Activated CD4-positive, alpha-beta T cell treated with anti-CD3 and anti-CD28 coated beads, Interleukin-2, amount 10 ng/mL, durations not matched to agents 7 days and 5 days (primary cell): ENCODE measurements at places on chromosomes 11 and 22.

- H3K27ac ChIP-seq, result no peak overlapping the region
- H3K4me3 ChIP-seq, result no peak overlapping the region
- no peaks in the 10 kb centered on the region for H3K36me3 ChIP-seq
Measured at GRCh38 chr11:125207866-125208425, 43.4 kb downstream of the PKNOX2 start.

DNA sequence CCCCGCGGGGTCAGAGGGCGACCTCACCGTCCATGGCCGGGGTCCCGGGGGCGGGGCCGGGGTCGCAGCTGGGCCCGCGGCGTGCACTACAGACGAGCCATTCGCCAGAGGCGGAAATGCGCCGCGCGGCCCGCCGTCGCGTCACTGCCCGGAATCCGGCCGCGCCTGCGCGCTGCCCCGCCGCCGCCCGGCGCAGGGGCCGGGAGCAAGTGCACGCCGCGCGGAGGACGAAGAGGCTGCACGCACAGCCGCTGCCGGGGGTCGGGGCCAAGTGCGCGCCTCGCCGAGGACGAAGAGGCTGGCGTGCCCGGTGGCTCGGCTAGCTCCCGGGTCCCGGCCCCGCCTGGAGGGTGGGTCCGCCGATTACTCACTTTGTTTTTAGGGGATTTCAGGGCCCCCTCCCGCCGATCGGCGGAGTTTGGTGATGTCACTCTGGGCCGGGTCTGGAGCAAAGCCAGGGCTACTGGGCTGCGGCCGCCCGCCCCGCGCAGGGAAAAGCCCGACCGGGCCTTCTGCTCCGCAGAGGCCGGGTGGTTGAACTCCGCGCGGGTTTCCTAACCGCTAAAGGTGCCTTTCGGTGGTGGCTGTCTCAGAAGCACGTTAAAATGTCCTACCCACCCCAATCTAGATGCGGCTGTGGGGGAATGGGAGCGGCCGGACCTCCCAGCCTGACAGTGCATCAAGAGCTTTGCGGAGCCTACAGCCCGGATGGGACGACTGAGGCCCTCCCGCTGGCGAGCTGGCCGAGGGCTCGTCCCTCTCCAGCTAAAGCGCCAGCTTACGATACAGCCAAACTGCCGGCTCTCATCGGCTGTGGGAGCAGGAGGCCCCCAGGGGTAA, at the start of gene RELA:
RELA (minus strand) TSS at position 118 of the 840 bp plus-strand sequence; CDS start at position 34, 84 bp downstream.
- peak; percentile 88 for DNase-seq
- H3K36me3 ChIP-seq, result peaks cover 29% of the 10 kb centered on the region
- H3K27ac ChIP-seq, result peak within 1 kb of the TSS; percentile 91
- peaks cover 38% of the 10 kb centered on the region for H3K4me1 ChIP-seq
- H3K4me3 ChIP-seq, result peak within 1 kb of the TSS; percentile 83

GRCh38 chr22:45923835-45924234, 53.1 kb downstream of the WNT7B start:
- H3K27me3 ChIP-seq, result no peaks in the 10 kb centered on the region
- no peak overlapping the region for H3K4me3 ChIP-seq
- DNase-seq, result no peak
- no peaks in the 10 kb centered on the region for H3K4me1 ChIP-seq

DNA sequence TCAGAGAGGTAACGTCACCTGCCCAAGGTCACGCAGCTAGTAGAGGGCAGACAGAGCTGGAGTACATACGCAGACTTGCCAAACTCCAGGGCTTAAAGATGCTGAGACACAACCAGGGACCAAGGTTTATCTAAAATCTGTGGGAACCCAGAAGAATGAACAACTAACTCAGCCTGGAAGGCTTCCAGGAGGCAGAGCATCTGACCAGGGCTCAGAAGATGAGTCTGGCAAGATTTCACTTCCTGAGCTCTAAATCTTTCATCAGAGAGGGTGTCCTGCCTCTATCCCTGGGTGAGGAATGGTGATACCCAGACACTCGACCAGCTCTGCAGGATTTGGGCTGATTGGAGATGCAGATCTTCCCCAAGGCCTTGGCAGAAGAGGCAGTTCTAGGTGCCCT, 9.1 kb downstream of the GAL3ST1 start:
- DNase-seq, result no peak
- H3K4me3 ChIP-seq, result no peak overlapping the region
- H3K27ac ChIP-seq, result no peak overlapping the region
- H3K4me1 ChIP-seq, result no peaks in the 10 kb centered on the region

DNA sequence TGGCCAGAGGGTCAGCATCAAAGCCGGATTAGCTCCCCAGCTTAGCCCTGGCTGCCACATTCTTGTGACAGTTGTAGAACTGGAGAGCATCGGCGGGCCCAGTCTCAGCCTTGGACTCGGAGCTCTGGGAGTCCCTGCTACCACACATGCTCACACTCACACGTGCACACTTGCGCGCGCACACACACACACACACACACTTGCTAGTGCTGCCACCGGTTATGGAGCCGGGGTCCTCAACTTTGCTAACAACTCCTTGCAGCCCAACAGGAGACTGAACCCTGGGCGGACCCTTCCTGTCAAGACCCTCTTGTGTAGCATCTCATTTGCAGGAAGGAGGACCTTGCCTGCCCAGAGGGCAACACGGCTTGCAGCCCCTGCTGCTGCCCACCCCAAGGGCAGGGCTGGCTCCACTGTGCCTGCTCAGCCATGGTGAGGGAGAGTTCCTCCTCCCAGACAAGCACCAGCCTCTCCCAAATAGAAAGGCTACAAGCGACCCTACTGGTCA, 107.6 kb downstream of the WNT7B start:
- H3K27ac ChIP-seq, result no peak overlapping the region
- no peaks in the 10 kb centered on the region for H3K36me3 ChIP-seq
- no peak overlapping the region for H3K4me3 ChIP-seq
- peaks cover 2% of the 10 kb centered on the region for H3K4me1 ChIP-seq

DNA sequence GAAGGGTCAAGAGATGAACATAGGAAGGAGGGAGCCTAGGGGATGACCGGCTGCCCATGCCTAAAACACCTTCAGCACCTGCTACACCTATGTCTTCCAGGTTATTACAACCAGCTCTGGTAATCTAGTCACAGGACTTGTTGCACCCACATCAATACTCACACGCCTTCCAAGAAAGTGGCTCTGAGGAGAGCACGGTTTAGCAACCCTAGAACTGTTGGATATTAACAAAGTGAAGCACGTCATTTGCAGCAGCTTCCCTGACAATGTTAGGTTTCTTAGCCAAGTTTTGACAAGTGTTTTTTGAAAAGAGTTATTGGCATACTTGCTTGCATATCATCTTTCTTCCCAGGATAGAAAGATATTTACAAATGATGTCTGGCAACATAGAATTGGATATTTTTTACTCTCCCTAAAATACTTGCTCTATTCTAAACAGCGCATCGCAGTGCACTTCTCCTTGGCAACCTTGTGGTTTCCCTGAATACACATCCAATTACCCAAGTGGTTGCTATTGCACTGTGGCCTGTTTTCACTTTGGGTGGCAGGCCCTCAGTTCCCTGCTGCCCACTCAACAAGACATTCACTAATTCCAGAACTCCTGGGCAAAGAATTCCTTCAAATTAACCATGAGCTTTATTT, 94.3 kb upstream of the ARHGAP42 start:
- DNase-seq, result no peak
- H3K4me1 ChIP-seq, result no peaks in the 10 kb centered on the region
- H3K4me3 ChIP-seq, result no peak overlapping the region
- H3K27ac ChIP-seq, result no peak overlapping the region
- H3K36me3 ChIP-seq, result no peaks in the 10 kb centered on the region

DNA sequence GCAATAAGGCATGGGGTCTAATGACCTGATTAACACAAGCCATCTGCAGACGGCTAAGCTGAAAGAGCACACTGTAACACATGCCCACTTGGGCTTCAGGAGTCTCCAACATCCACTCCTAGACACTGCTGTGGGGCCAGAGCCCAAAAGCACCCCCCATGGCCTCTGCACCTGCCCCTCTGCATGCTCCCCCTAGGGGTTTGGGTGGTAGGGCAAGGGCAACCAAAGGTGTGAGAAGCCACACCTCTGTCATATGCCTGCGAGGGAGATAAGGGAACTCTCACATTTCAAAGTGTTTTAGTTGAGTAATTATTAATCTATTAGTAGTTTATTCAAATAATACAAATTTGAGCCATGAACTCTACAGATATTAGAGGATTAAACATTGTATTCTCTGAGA, 30.8 kb downstream of the CTSC start:
- no peak for DNase-seq
- peaks cover 90% of the 10 kb centered on the region for H3K36me3 ChIP-seq
- no peak overlapping the region for H3K4me3 ChIP-seq
- no peak overlapping the region for H3K27ac ChIP-seq
- H3K27me3 ChIP-seq, result no peaks in the 10 kb centered on the region
- peaks cover 34% of the 10 kb centered on the region for H3K4me1 ChIP-seq

DNA sequence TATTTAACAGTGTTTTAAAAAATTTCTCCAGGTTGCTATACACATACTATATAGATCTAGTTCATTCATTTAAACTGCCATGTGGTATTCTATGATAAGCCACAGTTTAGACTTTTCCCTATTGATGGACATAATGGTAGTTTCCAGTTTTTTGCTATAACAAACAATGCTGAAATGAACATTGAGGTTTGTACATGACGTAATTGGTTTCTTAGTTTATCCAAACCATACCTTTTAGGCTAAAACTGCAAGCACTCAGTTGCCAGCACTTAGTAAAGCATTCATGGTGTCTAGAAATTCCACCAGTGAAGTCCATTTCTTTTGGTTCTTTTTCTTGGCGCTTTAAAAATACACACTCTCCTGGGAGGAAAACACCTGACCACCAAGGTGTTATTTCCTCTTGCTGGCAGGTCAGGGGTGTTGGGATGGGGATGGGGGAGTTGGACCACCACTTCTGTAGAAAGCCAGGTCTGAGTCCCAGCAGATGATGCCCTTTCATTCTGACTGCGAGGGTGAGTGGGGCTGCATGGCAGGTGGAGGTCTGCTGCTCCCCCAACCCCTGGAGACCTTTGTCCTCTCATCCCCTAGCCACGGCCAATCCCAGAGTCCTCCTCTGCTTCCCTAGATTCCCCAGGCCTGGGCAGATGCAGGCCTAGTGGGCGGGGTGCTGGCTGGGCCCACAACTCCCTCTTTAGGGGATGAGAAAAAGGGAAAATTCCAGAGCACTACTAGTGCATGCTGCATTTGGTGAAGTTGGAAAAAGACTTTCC, 41.1 kb downstream of the C11orf91 start:
- no peaks in the 10 kb centered on the region for H3K4me1 ChIP-seq
- H3K27me3 ChIP-seq, result peaks cover 3% of the 10 kb centered on the region
- no peak overlapping the region for H3K27ac ChIP-seq
- no peaks in the 10 kb centered on the region for H3K36me3 ChIP-seq
- no peak for DNase-seq

DNA sequence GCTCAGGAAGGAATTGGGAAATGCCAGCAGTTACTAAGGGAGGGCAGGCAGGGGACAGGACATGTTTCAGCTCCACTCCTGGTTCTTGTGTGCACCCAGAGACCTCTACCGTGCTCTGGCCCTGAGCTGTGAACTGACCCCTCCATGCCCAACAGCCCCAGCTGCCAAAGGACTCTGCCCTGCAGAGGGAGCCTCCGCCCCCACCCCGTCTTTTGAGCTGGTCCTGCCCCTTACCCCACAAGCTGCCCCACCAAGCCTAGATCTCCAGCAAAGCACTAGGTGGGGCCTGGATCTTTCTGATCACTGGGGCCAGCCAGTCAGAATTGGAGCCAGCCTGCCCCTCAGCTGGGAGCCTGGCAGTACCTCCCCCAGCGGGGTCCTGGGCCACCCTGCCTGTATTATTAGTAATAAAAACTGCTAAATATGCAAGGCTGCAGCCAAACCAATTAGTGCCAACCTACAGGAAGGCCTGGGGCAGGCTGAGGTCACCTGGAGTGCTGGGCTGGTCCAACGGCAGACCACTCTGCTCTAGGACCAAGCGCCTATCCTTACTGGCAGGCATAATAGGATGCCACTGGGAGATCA, 23.9 kb upstream of the DRICH1 start:
- H3K36me3 ChIP-seq, result peaks cover 7% of the 10 kb centered on the region
- no peak for DNase-seq
- H3K4me1 ChIP-seq, result no peaks in the 10 kb centered on the region
- H3K27me3 ChIP-seq, result no peaks in the 10 kb centered on the region
- no peak overlapping the region for H3K4me3 ChIP-seq

- H3K27ac ChIP-seq, result no peak overlapping the region
- H3K27me3 ChIP-seq, result no peaks in the 10 kb centered on the region
- H3K36me3 ChIP-seq, result no peaks in the 10 kb centered on the region
Measured at GRCh38 chr11:15602785-15603567, 488.3 kb downstream of the INSC start.

DNA sequence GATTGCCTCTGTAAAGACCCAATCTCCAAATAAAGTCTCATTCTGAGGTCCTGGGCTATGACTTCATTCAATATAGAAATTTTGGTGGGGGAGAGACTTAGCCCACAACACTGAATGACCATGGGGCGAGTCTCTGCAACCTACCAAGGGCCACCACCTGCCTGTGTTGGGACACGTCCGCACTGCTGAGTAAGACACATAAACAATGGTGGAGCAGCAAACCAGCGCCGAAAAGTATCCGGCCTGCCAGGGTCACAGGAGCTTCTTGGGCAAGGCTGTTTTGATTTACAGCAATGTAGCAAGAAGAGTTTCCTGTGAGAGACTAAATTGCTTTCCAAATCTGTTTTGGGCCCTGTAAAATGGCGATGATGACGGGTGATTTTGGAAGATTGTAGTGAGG, 122.3 kb downstream of the SHANK2 start:
- no peaks in the 10 kb centered on the region for H3K27me3 ChIP-seq
- no peak overlapping the region for H3K27ac ChIP-seq
- H3K4me3 ChIP-seq, result no peak overlapping the region

DNA sequence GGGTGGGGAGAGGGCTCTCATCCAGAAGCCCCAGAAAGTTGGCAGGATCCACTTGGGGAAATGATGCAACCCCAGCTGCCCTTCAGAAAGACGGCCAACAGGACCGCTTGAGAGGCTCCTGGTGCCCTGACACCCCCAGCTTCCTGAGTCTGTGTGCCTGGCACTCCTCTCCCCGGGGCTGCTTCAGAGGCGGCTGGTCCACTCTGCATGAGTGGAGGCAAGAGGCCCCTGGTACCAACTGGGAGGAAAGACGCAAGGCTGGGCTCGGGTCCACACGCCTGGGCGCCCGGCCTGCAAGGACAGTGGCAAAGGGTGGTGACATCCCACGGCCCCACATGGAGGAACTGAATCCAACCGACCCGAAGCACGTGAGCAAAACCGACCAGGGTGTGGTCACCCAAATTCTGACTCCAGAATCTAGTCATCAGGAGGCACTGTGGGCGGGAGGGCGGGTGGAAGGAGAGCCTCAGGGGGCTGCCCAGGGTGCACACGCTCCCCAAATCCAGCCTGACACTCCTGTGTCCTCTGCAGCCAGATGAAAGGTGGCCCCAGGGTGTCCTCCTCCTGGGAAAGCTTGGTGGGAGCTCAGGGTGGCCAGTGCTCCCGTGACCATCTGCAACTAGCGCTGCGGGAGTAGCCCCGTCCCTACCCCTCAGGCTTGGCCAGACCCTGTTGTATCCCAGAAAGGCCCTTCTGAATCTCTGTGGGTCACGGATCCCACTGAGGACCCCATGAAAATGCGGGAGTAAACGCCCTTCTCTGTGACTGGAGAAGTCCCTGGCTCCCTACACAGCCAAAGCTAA, 3.7 kb downstream of the RNH1 start:
- H3K27ac ChIP-seq, result peak overlapping the region; percentile 85
- H3K4me3 ChIP-seq, result peak overlapping the region; percentile 51
- H3K36me3 ChIP-seq, result peaks cover 11% of the 10 kb centered on the region
- peaks cover 29% of the 10 kb centered on the region for H3K4me1 ChIP-seq
